ENCODE measurements at places on chromosomes 6 and 20. TPM values are rescaled to one million over a fixed set of nuclear protein-coding genes. Genes with fewer than 3 reads are reported as not detected.
A peak's percentile ranks its signal among the peaks of the same experiment; 100 is the strongest.

GRCh38 chr6:82862543-82862942 is 203.1 kb downstream of the UBE3D start:
- DNase-seq, result peak; percentile 74

Gene WFDC12
- not detected for total RNA-seq

DNA sequence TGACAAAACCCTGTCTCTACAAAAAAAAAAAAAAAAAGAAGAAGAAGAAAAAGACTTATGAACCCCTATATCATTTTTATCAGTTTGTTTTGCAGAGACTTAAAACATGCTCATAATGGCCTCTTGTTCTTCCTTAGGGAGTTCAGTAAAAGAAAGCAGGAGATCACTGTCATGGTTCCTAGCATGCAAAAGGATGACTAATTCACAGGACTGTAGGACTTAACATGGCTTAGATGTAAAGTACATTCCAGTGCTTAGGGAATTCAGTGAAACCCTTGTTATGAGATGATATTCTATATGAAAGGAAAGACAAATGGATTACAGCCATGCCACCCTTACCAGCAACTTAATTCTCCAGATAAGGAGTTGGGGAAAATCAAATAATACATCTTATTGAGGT is 29.5 kb downstream of the EEF1A1 start:
- no peak for DNase-seq

DNA sequence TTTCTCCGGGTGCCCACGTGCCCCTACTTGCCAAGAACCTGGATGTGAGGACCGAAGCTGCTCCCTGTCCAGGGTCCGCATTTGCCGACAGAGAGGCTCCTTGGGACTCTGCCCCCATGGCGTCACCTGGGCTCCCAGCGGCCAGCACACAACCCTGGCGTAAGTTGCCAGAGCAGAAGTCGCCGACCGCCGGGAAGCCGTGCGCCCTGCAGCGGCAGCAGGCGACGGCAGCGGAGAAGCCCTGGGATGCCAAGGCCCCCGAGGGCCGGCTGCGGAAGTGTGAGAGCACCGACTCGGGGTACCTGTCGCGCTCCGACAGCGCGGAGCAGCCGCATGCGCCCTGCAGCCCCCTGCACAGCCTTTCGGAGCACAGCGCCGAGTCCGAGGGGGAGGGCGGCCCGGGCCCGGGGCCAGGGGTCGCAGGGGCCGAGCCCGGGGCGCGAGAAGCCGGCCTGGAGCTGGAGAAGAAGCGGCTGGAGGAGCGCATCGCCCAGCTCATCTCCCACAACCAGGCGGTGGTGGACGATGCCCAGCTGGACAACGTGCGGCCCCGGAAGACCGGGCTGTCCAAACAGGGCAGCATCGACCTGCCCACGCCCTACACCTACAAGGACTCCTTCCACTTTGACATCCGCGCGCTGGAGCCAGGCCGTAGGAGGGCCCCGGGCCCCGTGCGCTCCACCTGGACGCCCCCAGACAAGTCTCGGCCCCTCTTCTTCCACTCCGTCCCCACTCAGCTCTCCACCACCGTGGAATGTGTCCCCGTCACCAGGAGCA is 28.3 kb downstream of the ZNF831 start:
- no peak for DNase-seq

Gene CDK19
- 8.9 TPM for total RNA-seq

DNA sequence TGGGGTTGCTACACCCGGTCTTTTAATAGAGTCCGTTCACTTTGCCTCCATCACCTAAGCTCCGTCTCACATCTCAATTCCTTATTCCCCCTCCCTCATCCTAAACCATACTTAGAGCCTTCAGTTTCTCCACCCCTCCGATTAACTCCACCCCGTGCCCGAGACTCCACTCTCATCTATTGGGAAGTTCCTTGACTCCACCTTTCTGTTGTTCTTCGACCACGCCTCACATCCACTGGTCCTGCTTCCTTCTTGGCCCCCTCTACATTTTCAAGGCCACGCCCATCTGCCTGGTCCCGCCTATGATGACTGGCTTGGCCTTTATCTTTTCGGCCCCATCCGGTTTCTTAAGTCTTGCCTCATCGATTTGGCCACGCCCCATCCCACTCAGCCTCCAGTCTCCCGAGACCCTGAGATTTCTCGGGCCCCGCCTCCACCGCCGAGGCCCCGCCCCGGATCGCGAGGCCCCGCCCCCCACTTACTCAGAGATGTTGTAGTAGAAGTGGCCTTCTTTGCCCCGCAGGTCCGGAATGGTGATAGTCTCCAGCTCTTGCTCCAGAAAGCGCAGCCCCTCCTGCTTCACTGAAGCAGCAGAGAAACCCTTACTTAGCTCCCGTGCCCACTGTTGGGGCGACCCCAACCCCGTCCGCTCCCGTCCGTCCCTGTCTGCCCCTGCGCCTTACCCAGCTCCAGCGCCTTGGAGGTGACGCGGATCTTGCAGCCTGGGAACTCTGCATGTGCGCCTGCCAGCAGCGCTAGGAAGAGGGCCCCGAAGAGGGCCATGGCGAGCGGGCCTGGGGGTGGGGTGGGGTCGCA is 1.1 kb downstream of the PLTP start:
- peak; percentile 100 for DNase-seq

DNA sequence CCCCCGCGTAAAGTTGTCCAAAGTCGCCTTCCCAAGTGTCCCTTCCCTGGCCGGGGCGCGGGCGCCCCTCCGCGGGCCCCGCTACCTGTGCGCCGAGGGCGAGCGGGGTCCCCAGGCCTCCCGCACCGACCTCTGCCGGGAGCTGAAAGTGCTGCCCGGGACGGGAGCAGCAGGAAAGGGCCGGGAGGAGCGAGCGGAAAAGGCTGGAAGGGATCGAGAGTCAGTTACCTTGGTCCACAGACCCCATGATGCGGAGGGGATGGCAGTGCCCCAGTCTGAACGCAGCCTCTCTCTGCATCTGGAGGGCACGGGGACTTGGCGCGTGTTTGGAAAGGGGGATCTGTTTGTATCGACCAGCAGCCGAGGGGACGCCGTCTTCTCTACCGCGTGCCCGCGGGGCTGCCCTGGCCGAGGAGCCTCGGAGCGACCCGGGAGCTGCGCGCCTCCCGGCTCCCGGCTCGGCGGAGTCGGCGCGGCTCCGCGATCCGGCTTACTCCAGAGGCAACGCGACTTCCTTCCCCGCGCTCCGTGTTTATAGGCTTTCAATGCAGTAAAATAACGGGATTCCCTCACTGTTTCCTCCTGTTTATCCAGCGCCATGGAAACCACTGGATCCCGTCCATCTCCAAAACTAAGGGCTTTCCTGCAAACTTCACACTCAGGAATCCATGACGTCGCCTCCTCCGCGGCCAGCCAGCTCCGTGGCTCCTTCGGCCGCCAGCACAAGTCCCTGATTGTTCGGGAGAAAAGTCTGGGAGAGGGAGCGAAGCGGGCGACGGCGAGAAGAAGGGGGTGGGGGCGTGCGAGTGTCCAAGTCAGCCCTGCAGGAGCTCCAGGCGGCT is 20.0 kb upstream of the NFATC2 start:
- DNase-seq, result peak; percentile 82

- DNase-seq, result no peak
Measured at GRCh38 chr6:90865513-90865912, 278.6 kb upstream of the MAP3K7 start.

GRCh38 chr6:120478650-120479049 is 855.6 kb downstream of the TBC1D32 start:
- DNase-seq, result no peak

Gene HLA-DRB5
- total RNA-seq, result not detected

All from Caki2 (cell line).